Stimulated activated CD8-positive, alpha-beta memory T cell treated with anti-CD3 and anti-CD28 coated beads, Interleukin-7, amount 100 ng/mL, for 1 hour (primary cell): ENCODE measurements at places on chromosomes 7 and 10.

DNA sequence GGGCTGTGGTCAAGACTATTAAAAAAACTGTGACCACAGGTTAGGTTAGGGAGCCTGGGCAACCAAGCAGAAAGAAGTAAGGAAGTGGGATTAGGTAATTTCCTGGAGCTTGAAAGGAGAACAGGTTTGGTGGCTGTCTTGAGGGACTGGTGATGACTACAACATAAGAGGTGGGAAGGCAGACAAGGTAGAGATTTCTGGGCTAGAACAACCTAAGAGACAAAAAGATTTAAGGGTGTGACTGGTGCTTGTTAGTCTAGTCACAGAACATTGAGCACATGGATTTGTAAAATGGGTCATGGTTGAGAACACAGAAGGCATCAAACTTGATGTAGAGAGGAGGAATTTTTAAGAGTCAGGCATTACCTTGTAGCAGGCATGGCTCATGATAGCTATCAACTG lies 123.7 kb upstream of the ASAH2 start:
- DNase-seq: no peak

DNA sequence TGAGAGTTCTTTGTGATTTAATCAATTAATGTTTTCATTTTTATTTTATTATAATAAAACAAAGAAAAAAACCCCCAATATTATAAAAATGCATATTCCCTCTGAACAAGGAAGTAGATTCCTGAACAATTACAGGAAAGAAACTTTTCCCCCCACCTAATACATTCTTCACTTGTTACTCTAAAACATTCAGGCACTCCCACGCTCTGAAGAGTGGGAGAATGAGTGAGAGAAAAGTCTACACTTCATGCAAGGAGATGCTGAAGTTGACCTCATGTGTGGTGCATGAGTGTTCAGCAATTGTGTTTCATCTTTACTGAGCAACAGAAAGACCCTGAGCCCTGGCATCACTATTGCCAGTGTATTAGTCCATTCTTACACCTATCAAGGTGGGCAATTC lies 244.2 kb upstream of the IGFBP3 start:
- DNase-seq: no peak

GRCh38 chr10:13659887-13660550 lies 73.3 kb downstream of the PRPF18 start:
- DNase-seq: peak; percentile 44

- no peak for DNase-seq
Observed at GRCh38 chr7:138907850-138908249, 73.3 kb downstream of the KIAA1549 start.

GRCh38 chr7:120077777-120078176 lies 195.2 kb upstream of the KCND2 start:
- DNase-seq: no peak

- no peak for DNase-seq
Observed at GRCh38 chr7:37826825-37827224, 21.6 kb upstream of the NME8 start.

DNA sequence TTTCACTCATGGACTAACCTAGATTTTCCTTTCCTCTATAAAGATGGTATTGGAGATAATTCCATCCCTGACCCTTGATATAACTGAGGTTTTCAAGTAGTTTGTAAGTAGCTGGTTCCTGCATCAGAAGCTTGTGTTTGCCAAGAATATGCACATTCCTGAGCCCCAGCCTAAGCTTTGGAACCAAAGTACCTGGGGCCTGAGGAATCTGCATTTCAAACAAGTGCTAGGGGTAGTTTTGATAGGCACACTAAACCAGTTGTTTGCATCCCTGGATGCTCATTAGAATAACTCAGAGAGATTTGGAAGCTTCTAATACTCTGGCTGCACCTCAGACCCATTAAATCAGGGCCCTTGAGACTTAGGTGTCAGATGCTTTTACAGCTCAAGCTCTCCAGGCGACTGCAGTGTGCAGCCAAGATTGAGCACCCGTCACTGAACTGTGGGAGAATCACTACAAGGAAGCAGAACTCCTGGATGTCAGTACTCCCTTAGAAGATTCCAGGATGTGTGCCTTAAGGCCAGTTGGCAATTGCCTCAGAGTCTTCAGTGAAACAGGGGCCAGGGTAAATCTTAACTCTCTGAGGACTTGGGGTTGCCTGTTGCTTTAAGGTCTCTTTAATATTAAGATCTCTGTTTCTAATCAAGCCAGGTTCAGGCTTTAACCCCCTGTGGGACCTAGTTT lies 565.0 kb downstream of the REEP3 start:
- no peak for DNase-seq

GRCh38 chr10:36048236-36048635 lies 406.1 kb upstream of the FZD8 start:
- no peak for DNase-seq

DNA sequence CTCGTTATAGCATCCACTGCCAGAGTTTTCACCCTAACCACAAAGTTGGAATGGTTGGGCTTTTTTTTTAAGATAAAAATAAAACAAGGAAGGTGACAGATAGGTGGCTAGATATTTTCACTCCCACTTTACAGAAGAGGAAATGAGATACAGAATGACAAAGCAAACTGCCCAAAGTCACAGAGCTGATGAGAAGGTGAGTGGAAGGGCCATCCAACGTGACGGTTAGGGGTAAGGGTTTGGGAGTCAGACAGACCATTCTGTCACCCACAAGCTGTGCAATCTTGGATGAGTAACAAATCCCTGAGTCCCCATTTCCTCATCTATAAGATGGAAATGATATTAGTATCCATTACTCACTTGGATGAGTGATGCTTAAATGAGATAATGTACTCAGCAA lies 106.9 kb upstream of the PDLIM1 start:
- no peak for DNase-seq

GRCh38 chr10:77111611-77112550 lies 525.7 kb downstream of the KCNMA1 start:
- no peak for DNase-seq

DNA sequence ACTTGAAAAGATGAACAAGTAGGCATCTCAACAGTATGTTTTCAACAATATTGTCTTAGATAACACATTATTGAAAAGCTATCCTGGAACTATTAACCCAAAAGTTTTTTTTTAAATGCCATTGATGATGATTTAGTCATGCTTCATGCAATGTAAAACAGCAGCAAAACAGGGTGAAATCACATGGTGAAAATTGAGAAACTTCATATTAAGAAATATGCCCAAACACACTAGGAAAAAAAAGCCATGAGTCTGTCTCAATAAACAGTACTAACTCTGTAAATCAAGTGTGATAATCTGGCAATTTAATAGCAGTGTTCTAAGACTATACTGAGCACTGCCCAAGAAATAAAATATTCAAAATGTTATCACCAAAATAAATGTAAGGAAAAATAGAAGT lies 613.1 kb downstream of the KCNMA1 start:
- no peak for DNase-seq

DNA sequence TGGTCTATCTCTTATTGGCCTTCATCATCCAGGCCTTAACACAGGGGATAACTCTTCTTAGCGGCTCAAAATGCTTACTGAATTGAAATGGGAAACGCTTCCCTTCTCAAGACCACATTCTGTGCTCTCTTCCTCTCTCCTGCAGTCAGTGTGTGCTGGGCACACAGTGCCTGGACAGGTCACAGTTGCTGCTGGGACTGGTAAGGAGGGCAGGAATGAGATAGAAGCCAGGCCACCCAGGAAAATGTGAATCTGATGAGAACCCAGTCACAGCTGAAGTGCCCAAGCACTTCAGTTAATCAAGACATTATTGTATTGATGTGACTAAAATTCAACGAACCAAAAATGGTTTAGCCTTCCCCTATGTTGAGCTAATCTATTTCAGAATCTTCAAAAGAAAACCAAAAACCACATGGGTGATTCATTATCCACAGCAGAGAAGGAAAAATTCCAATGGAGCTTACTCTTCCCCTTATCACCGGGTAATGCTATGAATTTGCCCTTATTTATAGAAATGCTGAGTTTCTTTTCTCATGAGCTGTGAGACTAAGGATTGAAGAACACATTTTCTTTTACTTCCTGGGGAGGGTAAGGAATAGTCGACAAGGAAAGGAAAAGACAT lies 41.2 kb upstream of the PLPP4 start:
- DNase-seq: no peak

DNA sequence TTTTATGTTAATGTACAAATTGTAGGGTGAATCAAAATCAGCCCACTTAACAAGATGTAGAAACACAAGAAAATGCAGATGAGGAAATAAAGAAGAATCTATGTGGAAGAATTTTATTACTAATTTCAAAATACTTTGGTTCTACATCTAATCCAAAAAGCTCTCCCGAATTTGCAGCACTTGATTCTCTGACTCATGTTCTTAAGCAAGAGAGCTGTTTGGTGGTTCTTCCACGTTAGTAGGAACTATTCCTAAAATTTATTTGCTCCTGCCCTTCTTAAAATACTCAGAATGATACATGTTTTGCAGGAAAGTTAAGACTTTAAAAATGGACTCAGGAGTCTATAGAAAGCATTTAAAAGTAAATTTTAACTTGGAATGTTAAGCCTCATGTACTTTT lies 91.8 kb downstream of the ZMYND11 start:
- DNase-seq: no peak

DNA sequence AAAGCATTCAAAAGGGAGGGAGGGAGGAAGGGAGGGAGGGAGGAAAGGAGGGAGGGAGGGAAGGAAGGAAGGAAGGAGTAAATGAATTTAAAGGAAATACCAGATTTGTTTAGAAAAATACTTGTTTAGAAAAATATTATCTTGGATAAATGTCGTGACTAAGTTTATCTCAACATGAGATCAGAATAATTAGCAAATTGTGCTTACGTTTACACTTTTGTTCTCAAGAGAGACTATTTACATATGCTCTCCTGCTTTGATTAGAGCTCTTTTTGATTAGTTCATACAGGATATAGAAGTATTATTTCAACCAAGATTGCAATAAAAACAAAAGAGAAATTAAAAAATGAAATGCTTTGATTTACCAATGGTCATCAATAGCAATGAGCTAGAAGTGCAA lies 186.2 kb downstream of the HIBADH start:
- DNase-seq: no peak

GRCh38 chr7:37786741-37787569 lies 61.4 kb upstream of the NME8 start:
- no peak for DNase-seq

DNA sequence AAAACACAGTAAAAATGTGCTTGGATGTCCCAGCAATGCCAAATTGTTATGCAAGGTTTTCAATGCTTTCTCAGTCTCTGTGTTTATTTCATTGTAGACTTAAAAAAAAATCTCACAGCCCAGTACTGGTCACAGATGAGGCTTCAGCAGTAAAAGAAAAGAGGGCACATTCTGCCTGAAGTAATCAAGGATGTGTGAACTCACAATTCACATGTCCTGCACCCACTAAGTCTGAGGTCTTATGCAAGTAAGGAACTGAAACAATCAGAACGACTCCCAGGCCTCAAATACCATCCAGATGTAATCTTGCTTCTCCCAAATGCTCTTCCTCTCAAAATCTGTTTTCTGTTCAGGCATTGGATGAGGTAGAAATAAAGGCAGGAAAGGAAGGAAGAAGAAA lies 33.7 kb downstream of the ADRB1 start:
- DNase-seq: no peak

DNA sequence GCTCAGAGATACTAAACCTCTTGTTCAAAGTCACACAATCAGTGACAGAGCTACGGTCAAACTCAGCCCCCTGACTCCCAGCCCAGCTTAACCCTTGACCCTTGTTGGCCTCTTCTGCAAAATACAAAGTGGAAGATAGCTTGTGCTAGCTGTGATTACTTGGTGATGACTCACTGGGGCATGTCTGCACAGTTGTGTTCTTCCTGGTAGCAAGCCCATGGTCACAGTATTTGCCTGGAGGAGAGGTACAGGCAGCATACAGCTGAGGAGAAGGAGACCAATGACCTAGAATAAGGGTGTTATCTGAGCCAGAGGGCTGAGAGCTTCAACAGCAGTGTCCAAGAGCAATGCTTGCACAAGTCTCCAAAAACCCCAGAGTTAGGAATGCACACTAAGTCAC lies 5.7 kb upstream of the HSPA12A start:
- no peak for DNase-seq

GRCh38 chr10:89304446-89304845 lies 2.6 kb downstream of the IFIT2 start:
- DNase-seq: no peak

- no peak for DNase-seq
Observed at GRCh38 chr10:67697724-67698131, 1.7 kb upstream of the CTNNA3 start.

DNA sequence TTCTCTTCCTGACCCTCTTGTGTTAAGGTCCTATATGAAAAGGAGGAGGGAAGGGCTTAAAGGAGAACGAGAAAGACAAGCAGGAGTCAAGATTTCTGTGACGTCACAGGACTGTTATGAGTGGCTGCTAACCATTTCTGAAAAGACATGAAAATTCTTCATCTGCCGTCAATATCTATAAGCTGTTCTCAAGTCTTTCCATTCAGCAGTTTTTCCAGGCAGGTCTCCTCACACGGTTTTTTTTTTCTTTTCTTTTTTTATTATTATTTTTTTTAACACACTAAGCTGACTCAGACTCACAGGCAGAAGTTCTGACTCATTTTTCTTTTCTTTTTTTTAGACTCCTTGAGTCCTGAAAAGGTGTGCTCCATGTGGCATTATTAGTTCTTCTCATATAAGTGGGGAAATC lies 72.0 kb downstream of the DGKI start:
- DNase-seq: no peak

DNA sequence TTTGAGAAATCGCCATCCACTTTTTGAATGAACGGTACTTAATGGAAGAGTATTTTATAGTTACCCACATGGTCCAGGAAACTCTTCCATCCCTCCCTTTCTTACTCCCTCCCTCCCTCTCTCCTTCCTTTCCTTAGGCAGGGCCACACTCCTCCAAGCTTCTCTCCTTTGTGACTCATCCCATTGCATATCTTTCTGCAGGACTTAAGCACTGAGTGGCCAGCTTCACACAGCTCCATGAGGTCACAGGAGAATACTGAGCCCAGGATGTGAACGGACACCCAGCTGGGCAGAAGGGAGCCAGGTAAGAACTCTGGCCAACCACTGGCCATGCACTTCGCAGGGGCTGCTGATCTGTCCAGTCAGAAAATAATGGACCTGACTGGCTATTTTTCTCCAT lies 189.7 kb upstream of the ADCY1 start:
- no peak for DNase-seq

DNA sequence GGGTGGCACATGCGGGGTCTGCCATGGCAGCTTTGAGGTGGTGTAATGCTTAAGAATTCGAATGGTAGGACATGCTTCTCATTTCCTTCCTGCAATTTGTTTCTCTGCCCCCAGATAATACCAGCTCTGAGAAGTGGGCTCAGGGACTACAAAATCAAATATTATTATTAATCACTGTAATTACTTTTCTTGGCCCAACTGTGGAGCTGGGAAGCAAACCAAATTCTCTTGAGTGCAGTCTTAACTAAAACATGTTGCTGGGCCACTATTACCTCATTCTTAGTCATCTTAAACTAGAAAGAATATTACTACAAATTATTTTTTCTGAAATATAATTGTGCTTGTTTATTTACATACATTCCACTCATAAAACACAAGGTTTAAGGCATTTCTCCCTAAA lies 566.7 kb upstream of the NRP1 start:
- DNase-seq: no peak

GRCh38 chr10:77592946-77593636 lies 44.5 kb downstream of the KCNMA1 start:
- DNase-seq: no peak

GRCh38 chr10:131452926-131453720 lies 141.6 kb upstream of the TCERG1L start:
- DNase-seq: no peak

GRCh38 chr10:78250313-78251015 lies 216.8 kb downstream of the RPS24 start:
- no peak for DNase-seq
